T-helper 9 cell (primary cell): ENCODE measurements at places on chromosomes 5 and 9.

DNA sequence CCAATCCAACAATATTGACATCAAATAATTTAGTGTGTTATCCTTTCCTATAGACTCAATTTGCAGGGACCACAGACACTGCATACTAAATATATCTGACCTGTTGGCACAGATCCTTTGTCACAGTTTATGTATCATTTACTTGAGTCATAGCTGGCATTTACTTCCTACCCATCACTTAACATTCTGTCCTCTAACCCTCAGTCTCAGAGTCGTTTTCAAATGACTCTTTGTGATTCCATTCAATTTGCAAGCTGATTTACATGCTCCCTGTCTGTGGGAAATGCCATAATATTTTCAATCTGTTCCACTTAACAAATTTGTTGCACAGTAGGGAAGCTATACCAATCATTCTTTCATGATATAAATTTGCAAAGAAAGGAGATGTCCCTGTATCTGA, 265.7 kb upstream of the EDIL3 start:
- DNase-seq: no peak

DNA sequence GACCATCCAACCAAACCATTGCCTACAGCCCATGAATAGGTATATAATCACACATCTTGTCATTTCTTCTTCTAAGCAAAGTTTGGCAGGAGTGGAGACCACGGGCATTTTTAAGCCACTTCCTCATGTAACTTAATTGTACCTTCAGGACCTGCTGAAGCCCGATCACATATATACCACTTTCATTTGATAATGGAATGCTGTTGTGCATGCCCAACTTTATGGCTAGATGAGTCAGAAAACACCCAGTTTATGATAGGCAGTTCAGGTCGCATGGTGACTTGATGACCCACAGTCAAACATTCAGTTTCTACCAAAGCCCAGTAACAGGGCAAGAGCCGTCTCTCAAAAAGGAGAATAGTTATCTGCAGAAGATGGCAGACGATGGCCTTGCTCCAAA, 2295.0 kb upstream of the ACO1 start:
- no peak for DNase-seq

GRCh38 chr5:89968958-89969381, 440.6 kb downstream of the CETN3 start:
- no peak for DNase-seq

DNA sequence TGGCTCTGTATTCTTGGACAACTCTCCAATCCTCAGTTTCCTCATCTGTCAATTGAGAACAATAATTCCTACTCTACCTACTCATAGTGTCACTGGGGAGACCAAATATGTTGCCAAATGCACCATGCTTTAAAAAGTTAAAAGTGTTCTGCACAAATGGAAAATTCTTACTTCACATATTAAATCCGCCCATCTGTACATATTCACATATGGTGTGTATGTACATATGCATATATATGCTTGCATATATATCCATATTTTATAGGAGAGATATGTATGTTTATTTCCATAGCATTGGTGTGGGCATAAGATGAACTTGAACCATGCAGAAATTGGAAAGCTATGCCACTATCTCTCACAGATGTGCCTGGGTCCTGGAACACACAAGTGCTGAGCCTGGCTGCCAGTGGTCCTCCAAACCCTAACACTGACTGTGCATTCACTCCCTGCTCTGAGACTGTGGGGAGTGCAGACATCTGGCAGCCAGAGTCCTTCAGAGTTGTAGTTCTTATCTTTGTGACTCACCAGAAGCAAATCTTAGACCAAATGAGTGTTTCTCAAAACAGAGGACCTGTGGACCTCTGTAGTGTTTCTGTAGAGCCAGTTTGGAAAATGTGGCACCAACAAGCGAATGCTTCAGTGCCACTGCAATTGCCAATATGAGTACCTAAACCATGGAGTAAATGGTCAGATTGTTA, 168.7 kb downstream of the GRIA1 start:
- DNase-seq: no peak

DNA sequence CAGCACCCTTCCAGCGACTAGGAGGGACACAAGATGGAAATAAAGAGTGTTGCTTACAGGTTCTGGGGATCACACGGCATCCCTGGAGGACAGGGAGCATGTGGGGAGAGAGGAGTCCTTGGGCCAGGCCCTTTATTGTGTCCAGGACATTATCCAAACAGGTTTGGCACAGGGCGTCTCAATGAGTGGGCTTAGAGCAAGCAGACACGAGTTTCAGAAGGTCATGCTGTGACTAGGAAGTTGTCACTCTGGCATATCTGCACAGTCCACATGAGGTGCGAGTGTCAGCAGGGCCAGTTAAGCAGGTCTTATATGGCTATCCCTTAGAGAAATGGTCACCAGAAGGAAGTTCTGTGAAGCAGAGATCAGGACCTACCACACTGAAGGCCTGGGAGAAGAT, 174.5 kb upstream of the OTULINL start:
- no peak for DNase-seq

- no peak for DNase-seq
These were observed 8.4 kb upstream of the PHYHD1 start for GRCh38 chr9:128912270-128912853.

- DNase-seq: no peak
These were observed 18.0 kb upstream of the GABBR2 start for GRCh38 chr9:98726735-98727134.

GRCh38 chr5:17802256-17802655, 168.0 kb downstream of the TAF11L14 start:
- no peak for DNase-seq

DNA sequence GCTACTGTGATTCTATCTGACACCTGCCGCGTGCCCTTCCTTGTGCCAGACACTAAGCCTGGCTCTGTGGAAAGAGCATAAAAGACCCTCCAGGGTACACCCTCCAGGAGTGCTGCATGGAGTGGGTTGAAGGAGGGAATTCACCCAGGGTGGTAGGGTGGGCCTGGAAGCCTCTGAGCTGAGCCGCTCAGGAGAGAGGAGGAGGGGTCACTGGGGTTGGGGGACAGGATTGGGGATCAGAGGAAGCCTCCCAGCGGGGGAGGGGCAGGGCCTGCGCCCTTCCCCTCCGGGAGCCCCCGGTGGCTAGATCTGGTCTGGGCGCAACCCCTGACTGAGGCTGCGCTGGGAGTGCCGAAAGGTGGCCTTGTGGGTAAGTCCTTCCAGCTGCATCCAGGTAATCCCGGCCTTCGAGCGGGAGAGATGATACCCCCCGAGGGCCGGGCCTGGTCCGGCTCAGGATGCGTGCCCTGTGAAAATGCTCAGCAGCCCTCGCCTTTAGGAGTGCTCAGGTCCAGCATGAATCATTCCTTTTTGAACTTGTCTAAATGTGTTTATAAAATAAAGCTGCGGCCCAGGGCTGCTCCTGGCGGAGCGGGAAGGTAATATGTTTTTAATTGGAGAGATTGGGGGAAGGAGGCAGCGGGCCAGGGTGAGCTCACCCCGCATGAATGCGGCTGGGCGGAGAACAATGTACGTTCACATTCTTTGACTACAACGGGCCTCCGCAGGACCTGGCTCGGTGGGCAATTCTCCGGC, 118.1 kb upstream of the SMIM23 start:
- DNase-seq: no peak

DNA sequence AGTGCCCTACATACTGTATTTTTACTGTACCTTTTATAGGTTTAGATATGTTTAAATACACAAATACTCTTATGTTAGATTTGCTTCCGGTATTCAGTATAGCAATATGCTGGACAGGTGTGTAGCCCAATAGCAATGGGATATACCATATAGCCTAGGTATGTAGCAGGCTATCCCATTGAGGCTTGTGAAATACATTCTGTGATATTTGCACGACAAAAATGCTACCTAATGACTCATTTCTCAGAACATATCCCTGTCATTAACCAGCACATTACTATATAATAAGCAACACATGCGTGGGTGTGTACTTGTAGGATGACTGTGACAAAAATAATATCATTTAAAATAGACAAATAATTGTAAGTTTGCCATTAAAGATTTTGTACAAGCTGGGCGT, 208.8 kb downstream of the MRPS30 start:
- DNase-seq: no peak

DNA sequence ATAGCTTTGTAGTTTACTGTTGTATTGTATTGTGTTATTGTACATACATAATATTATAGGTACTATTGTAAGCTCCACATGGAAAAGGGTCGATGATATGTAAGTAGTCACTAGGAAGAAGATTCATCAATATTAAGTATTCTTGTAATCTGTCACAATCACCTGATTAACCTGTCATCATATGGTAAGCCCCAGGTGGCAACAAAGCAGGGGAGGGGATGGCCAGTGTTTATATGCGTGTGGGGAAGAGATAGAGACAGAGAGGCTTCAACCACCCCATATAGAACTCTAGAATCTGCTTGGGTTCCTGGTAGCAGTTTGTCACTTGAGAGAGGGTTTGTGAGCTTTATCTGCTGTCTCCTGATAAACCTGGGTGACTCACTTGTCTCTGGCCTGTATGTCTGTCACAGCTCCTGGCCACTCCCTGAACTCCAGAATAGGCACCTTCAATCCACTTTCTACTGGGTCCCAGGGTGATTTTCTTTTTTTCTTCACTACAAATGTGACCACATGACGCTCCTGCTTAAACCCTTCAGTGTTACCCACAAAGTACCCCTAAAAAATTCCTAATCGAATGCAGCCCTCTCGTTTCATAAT, 48.9 kb upstream of the CPEB4 start:
- no peak for DNase-seq

DNA sequence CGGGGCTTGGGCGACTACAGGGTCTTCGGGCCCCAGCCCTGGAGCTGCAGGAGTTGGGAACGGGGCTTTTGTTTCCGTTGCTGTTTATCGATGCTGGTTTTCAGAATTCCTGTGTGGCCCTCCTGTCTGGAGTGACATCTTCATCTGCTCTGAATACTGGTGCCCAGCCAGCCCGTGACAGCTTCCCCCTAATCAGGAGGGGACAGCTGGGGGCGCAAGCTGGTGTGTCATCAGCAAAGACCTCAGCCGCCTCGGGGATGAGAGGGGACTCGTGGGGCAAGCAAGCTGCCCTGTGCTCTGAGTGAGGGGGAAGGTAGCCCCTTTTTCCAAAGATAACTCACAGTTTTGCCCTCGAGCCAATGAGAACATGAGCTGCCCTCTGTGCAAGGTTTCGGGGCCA, 110.7 kb downstream of the RXRA start:
- DNase-seq: no peak

GRCh38 chr5:39192450-39193160, 26.8 kb downstream of the FYB1 start:
- no peak for DNase-seq

DNA sequence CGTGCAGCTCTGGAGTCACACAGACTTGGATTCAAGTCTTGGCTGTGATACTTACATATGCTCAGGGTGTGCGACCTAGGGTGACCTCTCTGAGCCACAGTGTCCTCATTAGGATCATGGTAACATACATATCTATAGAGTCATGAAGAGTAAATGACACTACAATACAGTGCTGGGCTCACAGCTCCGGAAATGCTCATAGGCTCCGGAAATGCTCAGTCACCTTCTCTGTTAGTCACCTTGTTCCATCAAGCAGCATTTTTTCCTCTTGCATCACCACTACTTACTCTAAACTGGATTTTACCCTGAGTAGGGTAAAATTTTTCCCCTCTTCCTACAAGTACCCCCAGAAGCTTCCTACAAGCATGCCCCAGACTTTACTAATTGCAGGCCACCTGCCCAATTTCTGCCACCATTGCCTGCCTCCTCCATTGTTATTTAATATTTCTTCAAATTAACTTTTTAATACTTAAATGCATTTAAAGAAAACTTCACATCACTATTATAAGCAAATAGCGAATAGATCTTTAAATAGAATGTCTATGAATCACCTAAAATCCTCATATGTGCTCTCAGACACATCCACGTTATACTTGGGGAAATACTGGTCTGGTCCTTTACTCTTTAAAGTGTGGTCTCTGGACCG, 147.6 kb upstream of the SPRY4 start:
- DNase-seq: peak; percentile 21

DNA sequence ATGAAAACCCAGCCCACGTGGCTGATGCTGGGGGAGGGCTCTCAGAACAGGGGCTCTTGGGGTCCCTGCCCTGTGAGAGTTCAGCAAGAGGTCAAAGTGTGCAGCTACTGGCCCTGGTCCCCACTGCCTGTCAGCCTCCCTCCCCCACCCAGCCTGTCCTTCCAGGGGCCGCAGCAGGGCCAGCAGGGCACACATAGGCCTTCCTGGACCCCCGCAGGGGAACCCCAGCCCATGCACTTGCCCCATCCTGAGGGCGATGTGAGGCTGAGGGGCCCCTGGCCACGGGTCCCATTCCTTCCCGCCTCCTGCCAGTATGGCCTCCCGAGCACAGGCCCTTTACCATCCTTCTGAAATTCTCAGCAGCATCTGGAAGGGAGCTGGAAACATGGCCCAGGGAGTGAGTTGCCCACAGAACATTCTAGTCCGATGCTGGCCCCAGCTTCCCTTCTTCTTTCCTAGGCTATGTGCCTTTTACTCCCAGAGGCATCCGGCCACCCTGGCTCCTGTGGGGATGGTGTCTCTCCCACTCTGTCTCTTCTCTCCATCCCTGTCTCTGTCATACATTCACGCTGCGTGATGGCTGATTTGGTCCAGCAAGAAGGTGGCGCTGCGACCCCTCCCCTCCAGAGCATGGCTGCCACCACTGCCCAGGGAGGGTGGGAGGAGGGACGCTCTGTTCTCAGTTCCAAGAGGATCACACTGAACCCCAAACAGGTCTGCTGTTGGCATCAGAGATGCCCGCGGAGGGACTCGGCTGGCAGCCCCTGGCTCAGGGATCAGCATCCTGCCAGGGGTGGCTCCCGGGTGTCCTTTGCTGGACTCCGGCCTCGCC, 19.6 kb downstream of the MRPL36 start:
- DNase-seq: no peak

GRCh38 chr5:98099448-98100105, 673.9 kb upstream of the RGMB start:
- DNase-seq: no peak

GRCh38 chr5:59607138-59607765, 286.3 kb downstream of the PDE4D start:
- DNase-seq: no peak

DNA sequence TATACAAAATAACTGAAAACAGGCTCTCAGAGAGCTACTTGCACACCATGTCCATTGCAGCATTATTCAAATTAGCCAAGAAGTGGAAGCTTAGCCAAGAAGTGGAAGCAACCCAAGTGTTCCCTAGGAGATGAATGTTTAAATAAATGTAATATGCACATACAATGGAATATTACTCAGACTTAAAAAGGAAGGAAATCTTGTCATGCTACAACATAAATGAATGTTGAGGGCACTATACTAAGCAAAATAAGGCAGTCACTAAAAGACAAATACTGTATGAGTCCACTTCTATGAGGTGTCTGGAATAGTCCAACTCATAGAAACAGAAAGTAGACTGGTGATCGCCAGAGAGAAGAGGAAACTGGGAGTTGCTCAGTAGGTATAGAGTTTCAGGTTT, 438.1 kb downstream of the MAT2B start:
- no peak for DNase-seq

DNA sequence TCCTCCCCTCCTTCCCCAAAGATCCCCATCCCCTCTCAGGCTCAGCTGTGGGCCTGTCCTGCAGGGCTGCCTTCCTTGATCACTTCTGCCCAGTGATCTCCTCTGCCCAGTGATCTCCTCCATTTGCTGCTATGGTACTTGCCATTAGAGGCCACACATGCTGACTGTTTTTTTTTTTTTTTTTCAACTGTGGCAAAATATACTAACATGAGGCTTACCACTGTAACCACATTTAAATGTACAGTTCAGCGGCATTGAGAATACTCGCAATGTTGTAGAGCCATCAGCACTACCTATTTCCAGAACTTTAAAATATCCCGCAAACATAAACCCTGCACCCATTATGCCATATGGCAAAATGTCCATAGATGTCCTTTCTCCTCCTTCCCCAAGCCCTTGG, 61.7 kb upstream of the EPB41L4B start:
- no peak for DNase-seq

GRCh38 chr9:5352637-5353248, 13.1 kb upstream of the RLN1 start:
- DNase-seq: no peak
